Naive thymus-derived CD8-positive, alpha-beta T cell (primary cell): ENCODE measurements at places on chromosomes 11 and 22. TPM values are rescaled to one million over a fixed set of nuclear protein-coding genes. Genes with fewer than 3 reads are reported as not detected.

ANO1 gene
- not detected for polyA plus RNA-seq

DEAF1 gene
- 58.2 TPM for polyA plus RNA-seq

P2RY6 gene
- polyA plus RNA-seq: not detected

TBX10 gene
- polyA plus RNA-seq: not detected

HTR3A gene
- polyA plus RNA-seq: not detected

TMEM135 gene
- polyA plus RNA-seq: 5.4 TPM

NAGA gene
- polyA plus RNA-seq: 10.2 TPM

MUC15 gene
- not detected for polyA plus RNA-seq

DNAJB13 gene
- polyA plus RNA-seq: 0.16 TPM

VSTM5 gene
- polyA plus RNA-seq: not detected

EI24 gene
- 84.4 TPM for polyA plus RNA-seq

GRCh38 chr22:39392341-39392948 is 7.1 kb upstream of the TAB1 start:
- DNase-seq: no peak

DNA sequence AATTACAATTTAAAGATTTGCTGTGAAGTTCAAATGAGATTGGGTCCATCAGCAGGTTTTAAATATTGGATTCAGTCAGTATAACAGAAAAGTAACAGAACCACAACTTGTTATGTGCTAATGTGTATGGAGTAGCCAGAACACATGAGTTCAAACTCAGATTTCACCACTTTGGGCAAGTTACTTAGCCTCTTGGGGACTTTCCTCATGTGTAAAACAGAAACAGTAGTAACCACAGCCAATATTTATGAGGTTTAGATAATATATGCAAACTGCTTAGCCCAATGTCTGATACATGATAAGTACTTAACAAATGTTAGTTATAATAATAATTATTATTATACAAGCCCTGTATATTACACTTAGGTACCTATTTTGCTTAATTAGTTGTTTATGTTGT is 21.8 kb upstream of the SLC5A12 start:
- no peak for DNase-seq

- DNase-seq: no peak
Observed at GRCh38 chr11:5700421-5701054, 10.9 kb downstream of the TRIM22 start.

GRCh38 chr11:28104425-28104824 is 3.5 kb downstream of the KIF18A start:
- no peak for DNase-seq

GRCh38 chr22:29457730-29458129 is 19.3 kb downstream of the RFPL1 start:
- no peak for DNase-seq

GRCh38 chr11:117603932-117604331 is 193.1 kb downstream of the DSCAML1 start:
- DNase-seq: no peak

GRCh38 chr11:111363985-111364384 is 15.1 kb downstream of the POU2AF1 start:
- no peak for DNase-seq

DNA sequence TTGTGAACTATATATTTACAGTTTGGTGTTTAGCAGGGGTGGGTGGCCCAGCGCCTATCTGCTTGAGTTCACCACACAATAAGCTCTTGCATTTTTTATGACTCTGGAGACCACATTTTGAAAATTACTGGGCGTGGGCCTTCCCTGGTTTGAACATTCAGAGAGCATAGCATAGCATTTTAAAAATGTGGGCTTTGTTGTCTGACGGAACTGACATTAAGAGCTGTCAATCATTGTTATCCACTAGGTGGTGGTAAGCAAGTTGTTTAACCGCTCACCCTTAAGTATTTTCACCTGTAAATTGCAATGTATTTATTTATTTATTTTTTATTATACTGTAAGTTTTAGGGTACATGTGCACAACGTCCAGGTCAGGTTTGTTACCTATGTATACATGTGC is 1.0 kb downstream of the NLRP14 start:
- DNase-seq: no peak

GRCh38 chr22:50267591-50268390 is 2.4 kb downstream of the MAPK11 start:
- DNase-seq: no peak

DNA sequence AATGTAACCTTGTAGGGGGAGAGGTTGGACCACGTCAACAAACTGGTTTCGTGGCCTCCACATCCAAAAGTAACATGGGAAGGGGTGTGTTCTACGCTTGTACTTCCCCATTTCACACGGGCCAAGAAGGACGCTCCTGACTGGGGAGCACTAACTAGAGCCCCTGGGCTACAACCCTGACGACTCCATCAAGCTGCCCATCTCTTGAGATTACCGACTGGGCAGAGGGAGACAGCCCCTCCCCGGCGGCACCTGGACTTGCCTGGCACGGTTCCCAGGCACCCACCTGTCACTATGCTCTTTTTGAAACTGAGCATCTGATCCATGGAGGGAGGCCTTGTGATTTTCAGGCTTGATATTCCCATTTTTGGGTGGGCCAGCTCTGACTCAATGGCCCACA is 68.5 kb downstream of the SHANK2 start:
- no peak for DNase-seq

DNA sequence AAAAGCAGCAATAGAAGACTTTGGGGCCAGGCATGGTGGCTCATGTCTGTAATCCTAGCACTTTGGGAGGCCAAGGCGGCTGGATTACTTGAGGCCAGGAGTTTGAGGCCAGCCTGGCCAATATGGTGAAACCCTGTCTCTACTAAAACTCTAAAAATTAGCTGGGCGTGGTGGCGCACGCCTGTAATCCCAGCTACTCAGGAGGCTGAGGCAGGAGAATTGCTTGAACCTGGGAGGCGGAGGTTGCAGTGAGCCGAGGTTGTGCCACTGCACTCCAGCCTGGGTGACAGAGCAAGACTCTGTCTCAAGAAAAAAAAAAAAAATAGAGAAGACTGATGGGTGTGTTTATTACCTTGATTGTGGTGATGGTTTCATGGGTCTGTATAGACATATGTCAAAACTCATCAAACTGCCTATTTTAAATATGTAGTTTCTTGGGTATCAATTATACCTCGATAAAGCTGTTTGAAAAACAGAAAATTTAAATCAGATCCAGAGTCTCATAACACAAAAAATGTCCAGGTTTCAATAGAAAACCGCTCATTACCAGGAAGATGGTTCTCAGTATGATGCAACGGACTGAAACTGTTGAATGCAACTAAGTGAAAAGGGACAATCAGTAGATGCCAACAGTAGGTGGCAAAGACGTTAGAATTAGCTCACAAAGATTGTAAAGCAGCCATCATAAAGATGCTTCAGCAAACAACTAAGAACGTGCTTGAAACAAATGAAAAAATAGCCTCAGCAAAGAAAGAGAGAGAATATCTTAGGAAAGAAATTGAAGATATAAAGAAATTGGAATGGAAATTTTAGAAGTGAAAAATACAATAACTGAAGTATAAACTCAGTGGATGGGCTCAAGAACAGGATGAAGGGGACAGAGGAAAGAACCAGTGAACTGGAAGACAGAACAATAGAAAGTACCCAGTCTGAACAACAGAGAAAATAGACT is 33.1 kb upstream of the SEPTIN5 start:
- no peak for DNase-seq

GRCh38 chr22:44604991-44605390 is 97.0 kb upstream of the PRR5 start:
- no peak for DNase-seq

- no peak for DNase-seq
Observed at GRCh38 chr11:98040061-98040808, 980.5 kb upstream of the CNTN5 start.

GRCh38 chr11:125168918-125169456 is 4.4 kb downstream of the PKNOX2 start:
- no peak for DNase-seq

DNA sequence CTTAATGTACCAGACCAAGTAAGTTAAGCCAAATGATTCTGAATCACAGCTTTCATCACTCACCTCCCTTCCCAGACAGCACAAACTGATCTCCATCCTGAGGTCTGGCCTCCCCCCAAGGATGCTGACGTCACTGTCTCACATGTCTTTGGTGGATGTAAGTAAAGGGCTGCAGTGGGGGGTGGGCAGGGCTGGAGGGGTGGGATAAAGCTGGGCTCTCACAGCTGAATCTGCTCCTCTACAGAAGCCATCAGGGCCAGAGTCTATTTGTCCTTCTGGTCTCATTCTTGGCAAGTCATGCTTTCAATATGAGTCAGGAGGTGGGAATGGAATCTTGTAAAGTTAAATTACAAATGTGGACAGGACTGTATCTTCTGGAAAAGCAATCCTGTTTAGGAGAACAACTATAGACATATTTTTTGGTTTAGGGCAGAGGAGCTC is 32.7 kb downstream of the P4HA3 start:
- DNase-seq: no peak

- no peak for DNase-seq
Observed at GRCh38 chr11:112498701-112499100, 238.0 kb upstream of the PLET1 start.

- DNase-seq: no peak
Observed at GRCh38 chr11:18676803-18677202, 21.8 kb upstream of the TMEM86A start.

DNA sequence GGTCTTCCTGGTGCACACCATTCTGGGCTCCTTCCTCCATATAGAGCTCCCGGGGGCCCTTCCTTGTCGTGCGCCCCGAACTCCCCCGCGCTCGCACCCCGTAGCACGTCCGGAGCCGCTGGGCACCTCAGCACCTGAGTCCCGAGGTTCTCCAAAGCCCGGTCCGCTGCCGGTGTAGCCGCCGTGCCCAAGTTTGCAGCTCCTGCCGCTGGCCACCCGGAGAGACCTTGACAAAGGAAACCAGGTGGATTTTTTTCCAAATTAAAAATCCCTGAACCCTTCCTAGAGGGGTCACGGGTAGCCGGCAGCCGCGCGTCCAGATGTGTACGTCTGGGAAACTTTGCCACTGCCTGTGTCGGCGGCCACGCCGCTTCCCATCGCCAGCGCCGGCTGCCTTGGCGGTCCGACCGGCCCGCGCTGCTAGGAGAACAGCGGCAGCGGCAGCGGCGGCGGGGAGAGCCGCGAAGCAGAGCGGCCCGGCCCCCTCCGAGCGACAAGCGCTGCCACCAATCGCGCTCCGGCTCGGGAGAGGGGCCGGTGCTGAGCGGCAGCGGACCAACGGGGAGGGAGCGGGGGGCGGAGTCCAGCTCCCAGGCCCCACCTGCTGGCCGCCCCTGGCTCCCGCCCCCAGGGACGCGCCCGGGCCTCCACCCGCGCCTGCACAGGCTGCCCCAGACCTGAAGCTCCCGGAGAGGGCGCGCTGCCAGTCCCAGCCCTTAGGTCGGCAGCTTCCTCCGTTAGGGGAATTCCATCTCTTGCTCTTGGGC is at the start of gene GALNT18:
GALNT18 (minus strand) TSS at position 433 of the 767 bp plus-strand sequence.
- DNase-seq: peak; percentile 22

GRCh38 chr11:79973721-79974617 is 533.1 kb upstream of the TENM4 start:
- DNase-seq: no peak

DNA sequence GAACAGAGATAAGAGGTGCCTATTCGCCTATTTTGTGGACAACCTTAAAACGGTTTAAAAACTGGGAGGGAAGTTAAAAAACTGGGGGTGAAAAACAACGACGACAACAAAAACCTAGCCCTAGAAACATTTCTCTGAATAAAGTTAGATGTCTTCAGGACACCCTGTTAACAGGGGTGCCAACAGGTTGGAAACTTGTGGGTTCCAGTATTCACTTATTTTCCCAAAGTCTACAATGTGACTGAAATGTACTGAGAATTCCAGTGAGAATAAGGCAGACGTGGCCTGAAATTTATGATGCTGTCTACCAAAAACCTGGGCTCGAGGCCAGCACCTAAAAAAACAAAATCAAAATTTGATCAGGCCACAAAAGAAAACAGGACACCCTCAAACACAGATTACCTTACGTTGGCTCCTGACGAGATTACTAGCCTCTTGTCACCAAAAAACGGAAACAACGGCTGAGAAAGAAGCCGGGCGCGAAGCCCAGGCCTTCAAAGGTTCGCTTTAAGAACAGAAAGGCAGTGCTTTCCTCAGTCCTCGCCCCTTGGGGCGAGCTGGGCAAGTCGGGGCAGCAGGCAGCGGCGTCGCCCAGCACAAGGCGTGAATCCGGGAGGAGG is 906 bp downstream of the CCDC90B start:
- DNase-seq: no peak

- no peak for DNase-seq
Observed at GRCh38 chr11:15216678-15217077, 102.0 kb downstream of the INSC start.

DNA sequence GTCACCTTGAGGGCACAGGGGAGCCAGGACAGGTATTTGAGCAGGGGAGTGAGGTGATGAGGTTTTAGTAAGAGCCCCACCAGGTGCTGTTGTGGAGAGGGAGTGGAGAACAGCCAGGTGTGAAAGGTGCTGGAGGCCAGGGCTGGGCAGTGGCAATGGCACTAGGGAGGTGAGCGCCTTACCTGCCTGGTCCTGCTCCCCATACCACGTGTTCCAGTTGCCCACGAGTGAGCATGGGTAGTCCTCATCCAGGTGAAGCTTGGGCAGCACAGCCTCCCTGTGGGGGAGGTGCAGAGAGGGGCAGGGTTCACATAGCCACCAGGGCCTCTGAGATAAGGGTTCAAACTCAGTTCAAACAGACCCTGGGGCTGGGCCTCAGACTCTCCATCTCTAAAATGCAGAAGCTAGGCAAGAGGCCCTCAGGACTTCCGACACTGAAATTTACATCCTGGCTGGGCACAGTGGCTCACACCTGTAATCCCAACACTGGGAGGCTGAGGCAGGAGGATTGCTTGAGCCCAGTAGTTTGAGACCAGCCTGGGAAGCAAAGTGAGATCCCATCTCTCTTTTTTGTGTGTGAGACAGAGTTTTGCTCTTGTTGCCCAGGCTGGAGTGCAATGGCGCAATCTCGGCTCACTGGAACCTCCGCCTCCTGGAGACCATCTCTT is 11.8 kb downstream of the NIPSNAP1 start:
- DNase-seq: no peak

DNA sequence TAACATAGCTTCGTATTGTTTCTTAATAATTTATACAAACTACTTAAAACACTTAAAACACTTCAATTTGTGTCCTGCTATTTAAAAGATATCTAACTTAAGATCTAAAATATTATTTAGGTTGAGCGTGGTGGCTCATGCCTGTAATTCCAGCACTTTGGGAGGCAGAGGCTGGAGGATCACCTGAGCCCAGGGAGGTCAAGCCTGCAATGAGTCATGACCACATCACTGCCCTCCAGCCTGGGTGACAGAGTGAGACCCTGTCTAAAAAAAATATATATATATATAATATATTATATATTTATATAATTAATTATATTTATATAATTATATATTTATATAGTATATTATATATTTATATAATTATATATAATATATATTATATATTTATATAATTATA is 4.2 kb upstream of the CTR9 start:
- DNase-seq: no peak

DNA sequence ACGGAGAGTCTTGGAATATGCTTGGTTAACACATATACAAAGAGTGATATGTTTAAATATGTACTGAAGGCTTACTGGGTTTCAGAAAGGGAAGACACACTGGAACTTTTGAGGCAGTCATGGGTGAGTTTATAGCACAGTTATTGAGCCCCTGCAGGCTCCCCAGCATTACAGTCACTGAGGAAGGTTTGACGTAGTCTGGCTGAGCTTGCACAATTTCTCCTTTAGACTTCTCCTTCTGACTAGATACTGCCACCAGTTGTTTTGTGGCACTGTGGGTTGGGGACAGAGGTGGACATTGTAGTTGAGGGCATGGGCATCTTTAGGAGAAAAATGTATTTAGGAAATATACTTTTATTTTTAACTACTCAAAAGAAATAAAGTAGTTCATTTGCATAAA is 285.4 kb downstream of the C11orf87 start:
- no peak for DNase-seq

- DNase-seq: no peak
Observed at GRCh38 chr11:44630511-44631210, 65.2 kb downstream of the CD82 start.
